ENCODE measurements at places on chromosomes 3 and 15.

GRCh38 chr3:126436826-126437717 is 38.6 kb downstream of the ZXDC start:
- no peak for DNase-seq

GRCh38 chr15:77784361-77785292 is 151.9 kb upstream of the LINGO1 start:
- DNase-seq = no peak

DNA sequence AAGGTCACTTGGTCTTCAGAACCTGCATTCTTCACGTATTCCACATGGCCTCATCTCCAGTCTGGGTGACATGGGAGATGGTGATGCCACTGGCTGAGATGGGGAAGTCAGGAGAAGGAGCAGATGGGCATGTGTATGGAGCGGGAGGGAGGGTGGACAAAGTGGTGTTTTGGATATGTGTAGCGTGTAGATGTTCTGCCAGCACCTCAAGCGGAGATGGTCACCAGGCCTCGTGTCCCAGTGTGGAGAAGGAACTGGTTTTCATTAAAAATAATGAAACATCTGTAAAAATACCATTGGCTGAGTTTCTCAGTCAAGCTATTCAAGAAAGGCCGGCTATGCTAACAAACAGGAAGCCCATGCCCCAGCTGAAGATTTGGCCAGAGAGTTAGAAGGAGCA is 26.2 kb downstream of the LARP6 start:
- DNase-seq = no peak

- no peak for DNase-seq
Measured at GRCh38 chr15:71792521-71792920, 17.8 kb upstream of the NR2E3 start.

- DNase-seq = no peak
Measured at GRCh38 chr3:48565591-48566400, 2.2 kb upstream of the UCN2 start.
